Spinal cord (tissue), 10 donors: ENCODE measurements at places on chromosomes 13 and 19. TPM values are rescaled to one million over a fixed set of nuclear protein-coding genes. Genes with fewer than 3 reads are reported as not detected.

DNA sequence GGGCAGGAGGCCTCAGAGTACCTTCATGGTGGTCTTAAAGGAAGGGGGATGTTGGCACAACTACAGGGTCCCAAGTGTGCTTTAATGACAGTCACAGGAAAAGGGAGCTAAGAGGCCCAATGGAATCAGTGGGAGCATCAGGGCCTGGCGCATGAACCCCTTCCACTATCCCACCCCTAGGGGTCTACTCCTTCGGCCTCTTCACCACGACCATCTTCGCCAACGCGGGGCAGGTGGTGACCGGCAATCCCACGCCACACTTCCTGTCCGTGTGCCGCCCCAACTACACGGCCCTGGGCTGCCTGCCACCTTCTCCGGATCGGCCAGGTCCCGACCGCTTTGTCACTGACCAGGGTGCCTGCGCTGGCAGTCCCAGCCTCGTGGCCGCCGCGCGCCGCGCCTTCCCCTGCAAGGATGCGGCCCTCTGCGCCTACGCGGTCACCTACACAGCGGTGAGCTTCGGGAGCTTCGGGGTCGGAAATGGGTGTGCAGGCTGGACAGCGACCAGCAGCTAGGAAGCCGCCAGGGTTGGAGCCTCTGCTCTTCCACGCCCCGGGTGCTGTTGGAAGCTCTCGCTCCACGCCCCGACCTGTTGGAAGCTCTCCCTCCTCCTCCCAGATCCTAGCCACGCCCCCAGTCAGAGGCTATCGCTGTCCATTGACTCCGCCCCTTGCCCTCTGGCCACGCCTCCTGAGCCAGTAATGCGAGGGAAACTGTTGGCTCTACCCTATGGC is 6.0 kb downstream of the PLPPR2 start:
- no peak for DNase-seq

DNA sequence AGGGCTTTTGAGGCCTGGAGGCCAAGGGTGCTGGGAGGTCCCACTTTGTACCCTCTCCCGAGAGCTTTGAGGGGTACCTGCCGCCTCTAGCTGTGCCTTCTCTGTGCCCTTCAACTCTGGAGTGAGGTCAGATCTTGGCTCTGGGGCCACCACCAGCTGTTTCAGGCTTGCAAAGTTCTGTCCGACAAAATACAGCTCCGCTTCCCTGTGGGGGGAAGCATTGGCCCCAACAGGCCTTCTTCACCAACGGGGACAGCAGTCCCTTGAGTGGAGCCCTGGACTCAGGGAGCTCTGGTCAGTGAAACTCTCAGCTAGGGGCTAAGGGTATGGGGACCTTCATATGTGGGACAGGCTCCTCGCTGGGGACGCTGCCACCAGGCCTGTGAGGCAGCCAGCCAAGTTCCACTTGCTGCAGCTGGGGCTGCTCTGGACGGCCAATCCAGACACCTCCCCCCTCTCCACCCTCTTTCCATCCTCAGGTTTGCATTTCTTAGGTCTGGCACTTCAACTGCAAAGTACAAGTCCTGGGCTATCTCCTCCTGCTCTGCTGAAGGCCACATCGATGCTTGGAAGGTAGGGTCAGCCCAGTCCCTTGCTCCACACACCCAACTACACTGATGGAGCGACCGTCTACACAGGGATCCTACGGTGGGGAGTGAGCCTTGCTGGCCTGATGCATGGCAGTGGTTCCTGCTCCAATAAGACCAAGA is 46.8 kb downstream of the C13orf46 start:
- no peak for DNase-seq

- DNase-seq, result no peak
Measured at GRCh38 chr13:66076417-66076816, 1153.7 kb downstream of the PCDH9 start.

Gene NR2F6
- total RNA-seq, result 33.6 TPM

Gene CSNK1A1L
- not detected for total RNA-seq

Gene NLRP4
- total RNA-seq, result not detected
